ENCODE measurements at places on chromosomes 2 and 18. TPM values are rescaled to one million over a fixed set of nuclear protein-coding genes. Genes with fewer than 3 reads are reported as not detected.

The PMAIP1 gene
- 2.4 TPM for total RNA-seq

The TYMS gene
- 16.2 TPM for total RNA-seq

The SPATA3 gene
- total RNA-seq: not detected

The CNGA3 gene
- 0.16 TPM for total RNA-seq
